ENCODE measurements at places on chromosomes 13 and 19.

DNA sequence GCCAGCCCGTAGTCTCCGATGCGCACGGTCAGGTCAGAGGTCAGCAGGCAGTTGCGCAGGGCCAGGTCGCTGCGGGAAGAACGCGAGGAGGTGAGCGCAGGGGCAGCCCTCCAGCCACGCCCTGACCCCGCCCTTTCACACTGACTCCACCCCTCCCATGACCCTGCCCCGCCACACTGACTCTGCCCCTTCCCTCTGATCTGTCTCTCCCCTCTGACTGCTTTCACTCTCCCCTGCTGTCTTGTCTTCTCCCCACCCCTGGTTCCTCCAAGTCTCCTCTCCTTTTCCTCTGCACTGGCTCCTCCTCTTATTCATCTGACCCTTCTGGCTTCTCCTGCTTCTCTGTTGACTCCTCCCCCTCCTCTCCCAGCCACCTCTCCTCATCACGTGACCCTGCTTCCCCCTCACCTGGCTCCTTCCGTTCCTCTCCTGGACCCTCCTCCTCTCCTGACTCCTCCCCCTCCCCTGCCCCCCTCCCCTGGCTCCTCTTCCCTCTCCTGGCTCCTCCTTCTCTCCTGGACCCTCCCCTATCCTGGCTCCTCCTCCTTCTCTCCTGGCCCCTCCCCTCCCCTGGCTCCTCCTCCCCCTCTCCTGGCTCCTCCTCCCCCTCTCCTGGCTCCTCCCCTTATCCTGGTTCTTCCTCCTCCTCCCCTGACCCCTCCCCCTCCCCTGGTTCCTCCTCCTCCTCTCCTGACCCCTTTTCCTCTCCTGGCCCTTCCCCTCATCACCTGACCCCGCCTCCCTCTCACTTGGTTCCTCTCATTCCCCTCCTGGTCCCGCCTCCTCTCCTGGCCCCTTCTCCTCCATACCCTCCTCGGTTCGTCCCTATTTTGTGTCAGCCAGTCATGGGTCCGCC lies 9.9 kb downstream of the LMTK3 start:
- DNase-seq, result no peak

GRCh38 chr13:71067165-71067815 lies 799.7 kb downstream of the DACH1 start:
- DNase-seq, result peak; percentile 89

GRCh38 chr19:1938071-1938470 lies 2.9 kb upstream of the CSNK1G2 start:
- DNase-seq, result no peak

DNA sequence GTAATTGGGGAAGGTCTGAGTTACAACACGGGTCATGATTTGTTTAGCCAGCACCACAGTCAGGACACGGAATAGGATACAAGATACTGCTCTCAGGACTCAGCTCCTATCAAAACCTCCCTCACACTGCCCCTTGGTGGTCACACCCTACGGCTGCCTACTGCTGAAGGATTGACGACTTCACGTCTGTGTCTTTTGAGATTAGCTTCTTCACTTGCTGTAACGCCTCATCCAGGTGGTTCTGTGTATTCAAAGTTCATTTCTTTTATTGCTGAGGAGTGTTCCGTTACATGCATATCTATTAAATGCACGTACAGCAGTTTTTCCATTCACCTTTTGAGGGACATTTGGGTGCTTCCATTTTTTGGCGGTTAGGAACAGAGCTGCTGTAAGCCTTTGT lies 46.3 kb downstream of the URI1 start:
- no peak for DNase-seq

- DNase-seq, result peak; percentile 15
These were observed 465.1 kb upstream of the PCDH20 start for GRCh38 chr13:61880578-61881283.

- DNase-seq, result no peak
These were observed 1.7 kb downstream of the ZNF264 start for GRCh38 chr19:57192993-57193392.

- no peak for DNase-seq
These were observed 4.9 kb upstream of the SBK3 start for GRCh38 chr19:55550321-55550650.

- DNase-seq, result no peak
These were observed 11.8 kb downstream of the AP3D1 start for GRCh38 chr19:2139385-2140137.

DNA sequence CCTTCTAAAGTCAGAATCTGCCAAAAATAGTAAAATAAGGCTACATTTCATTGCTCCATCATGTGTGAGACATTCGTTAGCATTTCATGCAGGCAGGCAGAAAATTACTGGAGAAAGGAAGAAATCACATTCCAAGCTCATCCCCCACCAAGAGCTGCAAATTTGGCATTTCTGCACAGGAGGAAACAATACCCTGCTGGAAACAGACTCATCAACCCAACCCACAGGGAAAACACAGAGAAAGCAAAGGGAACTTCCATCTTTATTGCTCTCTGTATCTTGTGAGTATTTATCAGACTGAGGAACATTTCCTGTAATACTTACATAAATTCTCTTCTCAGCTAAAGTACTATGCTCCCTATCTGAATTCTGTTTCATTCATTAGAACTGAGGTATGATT lies 95.7 kb downstream of the KCTD12 start:
- DNase-seq, result no peak

- no peak for DNase-seq
These were observed 574 bp downstream of the CYP2S1 start for GRCh38 chr19:41193430-41194156.
